ENCODE measurements at places on chromosomes 2 and 18.

GRCh38 chr2:232146294-232146693, 184.8 kb downstream of the DIS3L2 start:
- DNase-seq, result no peak

DNA sequence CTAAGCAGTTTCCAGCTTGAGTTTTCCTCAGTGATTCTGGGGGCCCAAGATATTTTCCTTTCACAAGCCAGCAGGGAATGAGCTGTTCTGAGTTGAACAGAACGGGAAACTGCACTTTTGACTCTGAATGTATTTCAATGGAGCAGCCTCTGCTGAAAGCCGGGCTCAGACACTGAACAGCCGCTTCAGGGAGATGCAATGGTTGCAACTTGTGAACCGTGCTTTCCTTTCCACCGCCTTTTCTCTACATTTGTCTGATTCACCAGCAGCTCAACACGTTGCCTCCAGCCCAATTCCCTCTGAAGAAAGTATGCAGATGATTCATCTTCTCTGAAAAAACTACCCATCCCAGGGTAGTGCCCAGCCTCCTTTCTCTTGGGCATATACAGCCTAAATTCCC, 119.3 kb upstream of the PKDCC start:
- no peak for DNase-seq

DNA sequence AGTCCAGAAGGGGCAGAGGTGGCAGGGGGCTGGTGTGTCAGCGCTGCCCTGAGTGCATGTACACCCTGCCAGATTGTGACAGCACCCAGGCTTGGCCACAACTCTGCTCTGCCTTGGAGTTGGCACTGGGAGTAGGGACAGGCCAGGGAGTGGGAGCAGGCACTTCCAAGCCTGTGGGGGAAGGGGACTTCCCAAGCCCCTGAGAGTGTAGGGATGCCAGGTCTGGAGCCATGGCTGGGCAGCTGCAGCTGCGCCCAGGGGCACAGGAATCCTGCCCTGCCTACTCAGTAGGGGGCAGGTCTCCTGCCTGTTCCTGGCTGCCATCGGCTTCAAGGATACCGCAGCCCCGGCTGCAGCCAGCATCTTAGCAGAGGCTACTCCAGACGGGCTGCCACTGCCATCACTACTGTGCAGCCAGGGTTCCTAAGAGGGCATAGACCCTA, 109.4 kb downstream of the CALCRL start:
- no peak for DNase-seq

DNA sequence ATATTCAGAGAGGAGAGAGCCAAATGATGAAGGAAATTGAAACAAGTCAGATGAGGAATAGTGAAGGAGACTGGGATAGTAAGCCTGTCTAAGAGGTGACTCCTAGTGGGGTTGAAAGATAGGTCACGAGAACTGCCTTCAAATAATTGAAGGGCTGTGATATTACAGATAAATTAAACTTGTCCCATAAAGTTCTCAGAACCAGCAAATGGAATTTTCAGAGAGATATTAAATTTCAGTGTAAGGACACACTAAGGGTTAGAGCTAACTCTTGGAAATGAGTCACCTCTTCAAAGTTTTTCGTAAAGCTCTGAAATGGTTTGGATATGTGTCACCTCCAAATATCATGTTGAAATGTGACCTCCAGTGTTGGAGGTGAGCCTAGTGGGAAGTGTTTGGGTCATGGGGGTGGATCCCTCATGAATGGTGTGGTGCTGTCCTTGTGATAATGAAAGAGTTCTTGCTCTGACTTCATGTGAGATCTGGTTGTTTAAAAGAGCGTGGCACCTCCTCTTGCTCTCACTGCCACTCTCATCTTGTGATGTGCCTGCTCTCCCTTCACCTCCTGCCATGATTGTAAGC, 87.3 kb downstream of the BABAM2 start:
- no peak for DNase-seq

GRCh38 chr2:190504912-190505311, 29.6 kb downstream of the NEMP2 start:
- DNase-seq, result no peak

DNA sequence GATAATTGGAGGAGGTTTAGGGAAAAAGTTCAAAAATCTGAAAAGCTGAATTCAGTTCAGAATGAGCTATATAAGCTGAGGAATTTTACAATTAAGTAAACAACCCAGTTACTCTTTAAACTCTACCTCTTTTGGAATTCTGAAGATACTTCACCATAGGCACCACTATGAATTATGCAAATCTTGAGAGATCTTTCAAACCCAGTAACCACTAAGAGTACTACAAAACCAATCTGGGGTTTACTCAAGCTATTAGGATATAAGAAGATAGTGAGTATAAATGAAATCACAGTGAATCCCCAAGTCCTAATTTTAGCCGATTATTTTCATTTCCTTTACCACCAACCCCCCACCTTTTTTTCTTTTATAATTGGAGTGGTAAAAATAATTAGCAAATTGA, 6.0 kb upstream of the CTLA4 start:
- DNase-seq, result no peak

GRCh38 chr2:8691859-8692437, 10.1 kb downstream of the ID2 start:
- DNase-seq, result no peak

GRCh38 chr2:154029504-154029903, 157.8 kb downstream of the GALNT13 start:
- DNase-seq, result no peak

- no peak for DNase-seq
Observed at GRCh38 chr2:191869178-191869577, 22.3 kb upstream of the CAVIN2 start.

DNA sequence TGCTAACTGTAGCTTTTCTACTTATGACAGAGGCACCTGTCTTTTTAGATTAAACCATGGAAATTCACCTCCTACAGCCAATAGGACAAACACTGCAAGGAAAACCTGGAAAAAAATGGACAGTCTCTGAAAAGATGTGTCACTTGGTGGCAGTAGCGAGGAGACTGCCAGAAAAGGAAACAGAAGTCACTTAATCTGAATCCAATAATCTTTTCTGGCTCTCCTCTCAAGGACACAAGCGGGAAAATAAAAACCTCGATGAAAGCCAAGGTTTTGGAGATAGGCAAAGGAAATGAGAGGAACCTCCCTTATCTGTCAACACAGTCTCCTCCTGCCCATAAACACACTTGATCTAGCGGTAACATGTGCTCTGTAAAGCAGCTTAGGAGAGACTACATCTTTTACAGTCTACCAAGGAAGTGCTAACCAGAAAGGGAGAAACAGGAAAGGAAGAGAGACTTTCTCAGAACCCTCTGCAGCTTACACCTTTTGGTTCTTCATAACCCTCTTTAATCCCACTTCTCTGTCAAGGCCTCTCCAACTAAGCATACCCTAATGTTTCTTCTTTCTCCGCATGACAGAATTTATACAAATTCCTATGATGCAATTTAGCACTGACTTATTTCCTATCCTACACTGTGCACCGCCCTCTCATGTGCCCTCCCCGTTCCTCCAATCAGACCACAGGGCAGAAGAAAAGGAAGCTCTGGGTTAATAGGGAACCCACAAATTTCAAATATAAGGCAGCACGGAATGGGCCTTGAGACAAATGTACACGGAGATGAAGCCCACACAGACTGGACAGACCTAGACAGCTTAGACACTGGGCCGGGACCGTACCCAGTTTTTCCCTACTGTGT, 52.8 kb downstream of the CLASP1 start:
- DNase-seq, result no peak

All from activated T-cell treated with anti-CD3 and anti-CD28 coated beads for 24 hours (primary cell).